ENCODE measurements at places on chromosomes 1 and 21.

DNA sequence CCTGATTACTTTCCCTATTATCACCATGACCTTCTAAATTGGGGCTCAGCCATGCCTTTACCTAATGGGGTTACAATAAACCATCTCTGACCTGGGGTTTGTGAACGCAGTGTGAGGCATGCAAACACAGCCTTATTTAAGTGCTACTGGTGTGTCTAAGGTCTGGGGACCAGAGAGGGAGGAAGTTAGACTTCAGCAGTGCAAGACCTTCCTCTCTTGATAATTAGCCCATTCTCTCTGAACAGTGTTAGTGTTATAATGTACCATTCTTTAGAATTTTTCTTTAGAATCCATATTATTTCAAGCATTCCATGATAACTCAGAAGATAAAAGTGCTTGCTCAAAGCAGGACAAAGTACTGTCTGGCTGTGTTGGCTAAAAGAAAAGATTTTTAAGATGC, 10.5 kb upstream of the LRRC8D start:
- DNase-seq, result no peak

DNA sequence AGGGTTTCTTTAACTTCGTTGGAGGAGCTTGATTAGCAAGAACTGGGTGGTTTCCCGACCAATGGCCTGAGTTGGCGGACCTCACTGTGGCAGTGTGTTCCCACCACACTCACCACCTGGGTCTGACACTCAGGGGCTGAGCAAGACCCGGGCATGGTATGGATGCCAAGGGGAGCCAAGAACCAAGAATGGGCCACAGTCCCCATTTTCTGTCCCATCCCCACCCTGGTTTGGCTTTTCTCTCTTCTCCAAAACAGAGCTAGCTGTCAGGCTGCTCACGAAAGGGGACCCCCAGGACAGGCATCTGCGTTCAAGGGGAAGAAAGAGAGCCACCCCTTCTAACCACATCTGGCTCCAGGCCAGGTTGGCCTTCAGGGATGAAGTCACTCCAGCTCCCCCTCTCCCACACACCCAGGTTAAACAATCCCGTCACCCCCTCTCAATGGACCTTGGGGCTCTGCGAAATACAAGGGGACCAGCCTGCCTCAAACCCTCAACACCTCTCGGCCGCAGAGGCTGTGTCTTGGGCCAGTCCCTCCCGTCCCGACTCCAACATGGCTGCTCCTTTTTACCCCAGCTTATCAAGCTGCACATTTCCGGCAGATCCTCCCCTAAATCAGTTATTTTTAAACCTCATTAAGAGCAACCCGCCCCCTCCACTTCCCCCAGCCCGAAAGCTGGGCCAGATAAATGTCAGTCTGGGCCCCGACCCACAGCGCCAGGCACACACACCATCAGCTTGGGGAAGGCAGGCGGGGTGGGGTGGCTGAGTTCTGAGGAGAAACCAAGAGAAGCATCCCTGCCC, 3.4 kb downstream of the TAGLN2 start:
- DNase-seq, result no peak

GRCh38 chr1:55375617-55376258, 160.6 kb upstream of the USP24 start:
- DNase-seq, result no peak

DNA sequence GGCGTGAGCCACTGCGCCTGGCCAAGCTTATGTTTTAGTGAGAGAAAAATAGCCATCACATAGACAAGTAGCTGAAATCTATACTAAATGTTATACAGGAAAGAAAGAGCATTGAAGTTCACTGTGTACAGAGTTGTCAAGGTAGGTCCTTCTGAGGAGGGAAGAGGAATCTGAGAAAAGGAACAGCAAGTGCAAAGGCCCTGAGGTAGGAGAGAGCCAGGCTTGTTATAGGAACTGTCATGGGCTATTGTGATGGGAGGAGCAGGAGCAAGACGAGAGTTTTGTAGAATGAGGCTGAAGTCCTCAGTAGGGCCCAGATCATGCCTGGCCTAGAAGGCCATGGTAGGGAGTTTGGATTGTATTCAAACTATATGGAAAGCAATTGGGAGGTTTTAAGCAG, 4.6 kb downstream of the ZDHHC18 start:
- no peak for DNase-seq

DNA sequence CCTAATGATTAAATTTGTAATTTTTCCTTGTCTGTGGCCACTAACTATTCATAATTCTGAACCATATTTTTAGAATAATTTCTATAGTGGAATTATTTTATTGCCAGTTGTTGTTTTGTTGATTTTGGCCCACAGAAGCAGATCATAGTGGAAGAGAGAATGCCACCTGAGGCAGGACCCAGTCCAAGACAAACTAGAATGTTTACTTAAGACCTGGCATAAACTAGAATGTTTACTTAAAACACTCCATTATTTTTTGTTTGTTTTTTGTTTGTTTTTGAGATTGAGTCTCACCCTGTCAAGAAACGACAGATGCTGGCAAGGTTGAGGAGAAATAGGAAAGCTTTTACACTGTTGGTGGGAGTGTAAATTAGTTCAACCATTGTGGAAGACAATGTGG, 310.2 kb downstream of the MRPL39 start:
- DNase-seq, result no peak

DNA sequence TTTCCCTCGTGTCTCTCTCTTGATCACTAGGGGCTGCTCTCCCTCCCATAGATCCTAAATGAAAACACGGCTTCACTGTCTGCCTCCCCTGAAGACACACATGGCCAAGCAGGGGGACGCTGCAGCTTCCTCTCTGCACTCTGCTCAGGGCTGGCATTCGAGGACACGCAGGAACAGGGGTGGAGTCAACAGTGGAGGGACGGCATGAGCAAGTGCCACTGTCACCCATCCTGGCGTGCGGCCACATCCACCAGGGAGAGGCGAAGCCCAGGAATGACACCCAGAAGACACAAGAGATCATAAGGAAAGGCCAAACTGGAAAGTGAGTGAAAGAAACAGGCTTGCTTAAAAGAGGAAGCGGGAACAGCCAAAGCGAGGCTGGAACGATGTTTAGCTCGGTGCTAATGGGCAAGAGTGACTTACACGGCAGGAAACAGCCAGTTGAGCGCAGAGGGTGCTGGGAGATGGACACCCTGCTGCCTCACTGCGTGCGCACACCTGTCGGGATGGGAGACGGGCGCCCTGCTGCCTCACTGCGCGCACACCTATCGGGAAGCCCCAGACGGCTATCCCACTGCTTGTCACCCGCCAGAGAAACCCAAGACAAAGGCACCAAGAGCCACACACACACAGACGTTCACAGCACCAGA, 13.6 kb upstream of the C1QTNF12 start:
- no peak for DNase-seq

- no peak for DNase-seq
Measured at GRCh38 chr1:182164273-182164672, 102.8 kb upstream of the ZNF648 start.

- no peak for DNase-seq
Measured at GRCh38 chr1:112509005-112509659, 367 bp downstream of the WNT2B start.

GRCh38 chr1:77430966-77431690, 149.3 kb downstream of the AK5 start:
- no peak for DNase-seq

- no peak for DNase-seq
Measured at GRCh38 chr1:16918371-16918770, 3.4 kb upstream of the CROCC start.

GRCh38 chr21:36756527-36756926, 57.6 kb downstream of the SIM2 start:
- DNase-seq, result no peak

DNA sequence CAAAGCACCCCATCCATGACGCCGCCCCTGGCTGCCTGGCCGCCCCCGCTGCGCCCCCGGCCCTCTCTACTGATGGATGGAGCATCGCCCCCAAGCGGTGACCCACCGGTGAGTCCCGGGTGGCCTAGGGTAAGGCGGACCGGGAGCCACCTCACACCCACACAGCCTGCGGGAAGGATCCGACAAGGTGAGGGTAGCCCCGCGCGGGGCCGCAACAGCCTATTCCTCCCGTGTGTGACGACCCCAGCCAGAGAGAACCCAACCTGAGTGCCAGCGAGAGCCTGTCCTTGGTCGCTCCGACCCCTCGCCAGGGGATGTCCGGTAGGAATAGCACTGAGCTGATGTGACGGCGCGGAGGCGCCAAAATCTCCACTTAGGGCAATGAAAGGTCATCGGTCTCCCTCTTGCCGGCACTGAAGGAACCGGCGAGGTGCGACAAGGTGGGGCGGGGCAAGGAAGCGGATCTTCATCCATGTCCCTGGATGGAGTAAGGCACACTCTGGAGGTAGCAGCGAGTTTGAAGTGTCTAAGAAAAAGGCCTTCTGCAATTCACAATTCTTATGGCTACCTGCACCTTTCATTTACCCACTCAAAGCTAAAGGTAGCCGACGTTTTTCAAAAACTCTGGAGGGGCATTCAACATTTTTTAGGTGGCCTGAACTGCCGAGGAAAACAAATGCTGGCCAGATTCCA, 19.7 kb upstream of the CHIA start:
- DNase-seq, result no peak

DNA sequence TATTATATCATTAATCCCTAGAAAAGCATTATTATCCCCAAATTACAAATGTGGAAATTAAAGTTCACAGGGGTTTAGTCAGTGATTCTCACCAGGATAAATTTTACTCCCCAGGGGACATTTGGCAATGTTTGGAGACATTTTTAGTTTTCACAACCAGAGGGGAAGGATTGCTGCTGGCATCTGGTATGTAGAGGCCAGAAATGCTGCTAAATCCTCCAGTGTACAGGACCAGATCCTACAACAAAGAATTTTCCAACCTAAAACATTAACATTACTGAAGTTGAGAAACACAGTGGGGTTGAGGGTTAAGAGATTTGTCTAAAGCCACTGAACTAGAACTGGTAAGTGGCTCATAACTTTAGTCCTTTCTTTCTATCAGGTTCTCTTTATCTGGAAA, 162.0 kb upstream of the SYT6 start:
- no peak for DNase-seq

GRCh38 chr21:40829791-40830190, 17.2 kb downstream of the DSCAM start:
- no peak for DNase-seq

- DNase-seq, result no peak
Measured at GRCh38 chr1:5856246-5856815, 135.9 kb downstream of the NPHP4 start.

GRCh38 chr21:39088031-39088370, 95.2 kb downstream of the PSMG1 start:
- DNase-seq, result no peak

GRCh38 chr1:209767706-209768105, 11.9 kb downstream of the TRAF3IP3 start:
- no peak for DNase-seq

DNA sequence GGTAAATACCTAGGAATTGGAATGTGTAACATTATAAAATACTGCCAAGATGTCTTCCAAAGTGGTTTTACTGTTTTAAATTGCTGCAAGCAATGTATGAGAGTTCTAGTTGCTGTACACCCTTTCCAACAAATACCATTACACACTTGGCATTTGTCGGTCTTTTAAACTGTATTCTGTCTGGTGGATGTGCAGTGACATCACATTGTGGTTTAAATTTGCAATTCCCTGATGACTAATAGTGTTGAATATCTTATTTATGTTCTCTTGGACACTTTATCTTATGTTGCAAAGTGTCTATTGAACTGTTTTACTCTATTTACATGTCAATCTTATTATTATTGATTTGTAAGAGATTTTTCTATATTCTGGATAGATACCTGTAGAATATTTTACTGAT, 561.2 kb upstream of the B3GALT2 start:
- DNase-seq, result no peak

DNA sequence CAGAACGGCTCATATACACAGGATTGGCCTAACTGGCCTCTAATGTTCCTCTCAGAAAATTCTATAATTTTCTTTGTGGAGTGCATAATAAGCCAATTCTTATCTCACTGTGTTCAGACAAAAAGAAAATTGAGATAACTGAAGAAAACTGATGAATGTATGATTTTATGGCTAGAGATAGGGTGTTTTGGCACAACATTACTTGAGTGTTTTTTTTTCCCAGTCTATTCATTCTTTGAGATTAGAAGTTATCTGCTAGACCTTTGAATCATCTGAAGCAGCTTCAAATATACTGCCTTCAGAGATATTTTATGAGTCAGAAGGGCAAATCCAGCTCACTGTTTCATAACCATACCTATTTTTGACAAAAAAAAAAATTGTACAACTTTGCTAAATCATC, 85.6 kb downstream of the VAV3 start:
- DNase-seq, result no peak

GRCh38 chr1:1267488-1268283, 6.0 kb downstream of the UBE2J2 start:
- DNase-seq, result no peak

- no peak for DNase-seq
Measured at GRCh38 chr21:20259031-20259867, 739.0 kb upstream of the NCAM2 start.

DNA sequence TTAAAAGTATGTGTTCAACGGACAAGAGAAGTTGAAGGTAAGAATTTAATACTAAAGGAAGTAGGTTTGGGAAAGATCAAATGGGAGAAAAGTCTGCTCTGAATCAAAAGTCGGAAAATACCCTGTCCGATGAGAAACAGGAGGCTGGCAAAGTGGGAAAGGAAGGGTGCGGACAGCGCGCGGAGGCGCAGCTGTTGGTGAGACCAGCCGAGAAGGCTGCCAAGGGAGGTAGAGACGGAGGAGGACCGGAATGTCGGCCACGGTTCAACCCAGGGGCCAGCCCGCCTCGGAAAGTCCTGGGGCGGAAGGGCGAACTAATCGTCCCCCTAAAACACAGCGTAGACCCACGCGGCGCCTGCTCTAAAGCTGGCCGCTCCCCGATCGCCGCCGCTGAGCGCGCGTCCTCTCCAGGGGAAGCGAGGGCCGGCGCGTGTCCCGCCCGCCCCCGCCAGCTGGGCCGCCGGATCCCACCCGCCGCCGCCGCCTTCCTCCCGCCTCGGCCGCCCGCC, 639 bp upstream of the SPATA1 start:
- DNase-seq, result no peak

DNA sequence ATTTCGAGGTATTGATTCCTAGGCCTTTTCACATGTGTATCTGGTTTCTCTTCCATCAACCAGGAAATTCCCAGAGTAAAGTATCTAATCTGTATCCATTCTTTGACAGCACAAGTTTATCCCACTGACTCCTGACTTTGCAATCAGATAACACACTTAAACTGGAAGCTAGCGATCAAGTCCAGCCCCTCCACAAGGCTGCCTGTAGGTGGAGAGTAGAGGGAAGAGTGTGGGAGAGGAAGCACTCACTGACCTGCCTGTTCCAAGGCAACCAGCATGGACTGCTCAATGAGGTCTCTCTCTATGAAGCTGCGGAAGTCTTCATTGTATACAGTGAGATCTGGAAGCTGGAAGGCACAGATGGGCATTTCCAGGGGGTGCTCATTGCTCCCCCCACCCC, 30.4 kb upstream of the MTMR11 start:
- DNase-seq, result no peak

DNA sequence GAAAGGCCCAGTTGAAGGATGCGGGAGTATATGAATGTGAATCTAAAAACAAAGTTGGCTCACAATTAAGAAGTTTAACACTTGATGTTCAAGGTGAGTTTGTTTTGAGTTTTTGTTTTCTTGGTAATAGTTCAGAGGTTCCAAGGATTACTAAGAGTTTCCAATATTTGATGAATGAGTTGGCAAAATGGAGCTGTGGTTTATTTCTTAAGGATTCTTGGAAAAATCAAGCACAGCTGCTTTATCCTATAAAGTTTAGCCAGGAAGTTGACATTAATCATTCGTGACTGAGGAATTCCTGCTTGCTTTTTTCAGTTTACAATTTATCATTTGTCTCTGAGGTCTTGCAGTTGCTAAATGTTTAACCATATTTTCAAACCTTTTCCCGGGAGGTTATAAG, 15.1 kb downstream of the VCAM1 start:
- no peak for DNase-seq

GRCh38 chr1:158933621-158934020, 2.3 kb downstream of the PYHIN1 start:
- no peak for DNase-seq

Data from stimulated activated CD8-positive, alpha-beta memory T cell treated with anti-CD3 and anti-CD28 coated beads, Interleukin-7, amount 100 ng/mL, for 1 hour (primary cell).